ENCODE measurements at places on chromosomes 7 and 10.

DNA sequence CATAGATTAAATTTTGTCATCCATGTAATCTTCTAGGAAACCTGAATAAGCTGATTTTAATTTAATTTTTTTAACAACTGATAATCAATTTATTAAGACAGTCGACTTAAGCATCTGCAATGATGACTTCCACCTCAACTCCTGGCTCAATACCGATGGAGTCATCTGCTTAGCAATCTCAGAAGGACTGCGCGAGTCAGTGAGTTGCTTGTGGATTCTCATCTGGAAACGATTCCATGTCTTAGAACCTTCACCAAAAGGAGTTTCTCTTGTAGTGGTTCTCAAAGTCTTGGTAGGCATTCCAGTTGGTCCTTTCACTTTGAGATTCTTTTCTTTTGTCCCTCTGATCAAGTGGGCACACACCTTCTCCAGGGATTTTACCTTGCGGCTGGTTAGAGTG lies 85.5 kb downstream of the XRCC2 start:
- DNase-seq = no peak

GRCh38 chr10:106424981-106425380 lies 739.5 kb downstream of the SORCS1 start:
- DNase-seq = no peak

DNA sequence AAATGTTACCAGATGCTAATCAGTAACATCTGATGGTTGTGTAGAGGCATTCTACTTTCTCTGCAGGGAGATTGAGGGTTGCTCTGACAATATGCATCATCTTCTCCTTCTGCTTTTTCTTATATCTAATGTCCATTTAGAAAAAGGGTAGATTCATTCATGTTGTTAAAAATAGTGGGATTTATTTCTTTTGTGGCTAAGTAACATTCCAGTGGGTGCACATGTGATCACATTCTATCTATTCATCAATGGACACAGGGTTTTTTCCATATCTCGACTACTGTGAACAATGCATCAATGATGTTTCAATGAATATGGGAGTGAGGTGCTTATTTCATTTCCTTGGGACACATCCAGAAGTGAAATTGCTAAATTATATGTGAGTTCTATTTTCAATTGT lies 103.9 kb downstream of the CRPPA start:
- DNase-seq = no peak

DNA sequence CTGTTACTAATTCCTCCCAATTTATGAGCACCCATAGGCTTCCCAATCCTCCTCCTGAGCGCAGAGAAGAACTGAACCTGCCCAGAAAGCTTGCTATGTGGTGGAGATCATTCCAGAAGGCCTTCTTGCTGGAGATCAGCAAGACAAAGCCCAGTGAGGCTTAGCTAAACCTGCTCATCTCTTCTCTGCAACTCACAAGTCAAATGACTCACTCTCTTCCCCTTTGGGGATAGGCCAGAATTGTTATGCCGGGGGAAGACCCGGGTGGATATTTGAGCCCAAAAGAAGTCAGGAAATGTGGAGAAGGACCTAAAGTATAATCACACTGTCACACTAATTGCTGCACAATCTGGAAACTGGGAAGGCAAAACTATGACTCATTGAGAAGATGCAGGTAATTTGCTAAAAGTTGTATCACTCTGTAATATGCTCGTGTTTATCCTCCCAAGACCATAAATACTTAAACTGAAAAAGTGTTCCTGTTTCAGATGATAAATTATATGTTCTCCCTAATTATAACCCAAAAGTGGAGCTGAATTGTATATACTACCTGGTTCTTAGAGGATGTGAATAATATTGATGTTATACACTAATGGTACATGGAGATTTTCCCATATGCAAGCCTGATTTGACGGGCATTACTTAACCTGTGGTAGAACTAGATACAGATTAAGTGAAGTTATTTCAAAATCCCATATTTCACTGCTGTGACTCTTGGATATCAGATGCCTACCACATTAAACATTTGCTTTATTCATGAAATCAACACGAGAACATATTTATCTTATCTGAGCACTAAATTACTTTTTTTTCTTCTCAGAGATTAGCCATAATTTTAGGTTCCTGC lies 6.4 kb downstream of the NEBL start:
- no peak for DNase-seq

DNA sequence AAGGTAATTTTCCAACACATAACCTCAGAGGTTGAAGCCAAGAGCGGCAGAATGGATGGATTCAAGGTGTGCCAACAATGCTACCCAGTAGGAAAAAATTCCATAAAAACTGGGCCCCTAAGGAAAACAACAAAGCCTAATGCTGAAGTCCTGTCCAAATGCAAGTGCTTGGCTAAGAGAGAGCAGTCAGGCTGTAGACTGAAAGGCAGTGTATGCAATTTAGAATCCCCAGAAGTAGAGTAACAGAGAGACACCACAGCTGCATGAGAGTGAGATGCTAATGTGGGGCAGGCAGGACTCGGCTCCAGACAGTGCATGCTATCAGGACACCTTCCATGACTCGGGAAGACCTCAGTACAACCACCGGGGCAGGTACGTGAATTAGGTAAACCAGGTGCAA lies 124.5 kb downstream of the ZFAND4 start:
- DNase-seq = no peak
